ENCODE measurements at places on chromosomes 3 and 15.

DNA sequence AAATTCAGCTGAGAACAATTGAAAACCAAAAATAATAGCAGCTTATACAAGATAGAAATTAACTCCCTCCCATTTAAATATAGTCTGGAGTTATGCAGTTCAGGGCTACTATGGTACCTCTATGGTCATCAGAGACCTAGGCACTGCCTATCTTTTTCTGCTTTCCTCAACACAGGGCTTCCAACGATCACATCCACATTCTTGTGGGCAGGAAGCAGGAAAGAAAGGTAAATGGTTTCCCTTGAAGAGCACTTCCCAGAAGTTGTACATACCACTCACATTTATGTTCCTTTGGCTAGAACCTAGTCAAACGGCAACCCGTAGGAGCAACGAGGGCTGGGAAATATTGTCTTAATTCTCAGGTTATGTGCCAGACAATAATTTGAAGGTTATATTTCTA lies 197.7 kb upstream of the PRICKLE2 start:
- DNase-seq = no peak

DNA sequence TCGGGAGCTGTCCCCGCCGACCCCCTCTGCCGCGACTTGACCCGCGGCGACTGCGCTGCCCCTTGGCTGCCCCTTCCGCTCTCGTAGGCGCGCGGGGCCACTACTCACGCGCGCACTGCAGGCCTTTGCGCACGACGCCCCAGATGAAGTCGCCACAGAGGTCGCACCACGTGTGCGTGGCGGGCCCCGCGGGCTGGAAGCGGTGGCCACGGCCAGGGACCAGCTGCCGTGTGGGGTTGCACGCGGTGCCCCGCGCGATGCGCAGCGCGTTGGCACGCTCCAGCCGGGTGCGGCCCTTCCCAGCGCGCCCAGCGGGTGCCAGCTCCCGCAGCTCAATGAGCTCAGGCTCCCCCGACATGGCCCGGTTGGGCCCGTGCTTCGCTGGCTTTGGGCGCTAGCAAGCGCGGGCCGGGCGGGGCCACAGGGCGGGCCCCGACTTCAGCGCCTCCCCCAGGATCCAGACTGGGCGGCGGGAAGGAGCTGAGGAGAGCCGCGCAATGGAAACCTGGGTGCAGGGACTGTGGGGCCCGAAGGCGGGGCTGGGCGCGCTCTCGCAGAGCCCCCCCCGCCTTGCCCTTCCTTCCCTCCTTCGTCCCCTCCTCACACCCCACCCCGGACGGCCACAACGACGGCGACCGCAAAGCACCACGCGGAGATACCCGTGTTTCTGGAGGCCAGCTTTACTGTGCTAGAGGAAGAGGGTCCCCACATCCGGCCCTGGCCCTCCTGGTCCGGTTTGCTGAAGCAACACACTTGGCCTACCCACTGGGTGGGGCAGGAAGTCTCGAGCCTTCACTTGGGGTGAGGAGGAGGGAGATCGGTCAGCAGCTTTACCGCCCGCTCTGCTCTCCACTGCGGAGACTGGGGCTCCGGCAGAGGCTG lies at the start of gene RASSF1:
RASSF1 (minus strand) TSS at position 389 of the 882 bp plus-strand sequence; CDS start at position 358, 31 bp downstream.
- no peak for DNase-seq

DNA sequence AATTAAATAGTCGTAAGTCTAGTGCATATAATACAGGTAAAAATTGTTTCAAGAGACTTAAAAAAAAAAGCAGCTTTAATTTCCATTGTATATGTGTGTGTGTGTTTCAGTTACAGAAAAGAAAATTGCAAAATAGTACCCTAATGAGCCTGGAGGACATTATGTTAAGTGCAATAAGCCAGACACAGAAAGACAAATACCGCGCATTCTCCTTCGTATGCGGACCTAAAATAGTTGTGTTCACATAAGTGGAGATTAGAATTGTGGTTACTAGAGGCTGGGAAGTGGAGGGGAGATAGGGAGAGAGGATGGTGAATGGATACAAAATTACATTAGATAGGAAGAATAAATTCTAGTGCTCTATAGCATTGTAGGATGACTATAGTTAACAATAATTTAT lies 3.6 kb downstream of the MESD start:
- no peak for DNase-seq

DNA sequence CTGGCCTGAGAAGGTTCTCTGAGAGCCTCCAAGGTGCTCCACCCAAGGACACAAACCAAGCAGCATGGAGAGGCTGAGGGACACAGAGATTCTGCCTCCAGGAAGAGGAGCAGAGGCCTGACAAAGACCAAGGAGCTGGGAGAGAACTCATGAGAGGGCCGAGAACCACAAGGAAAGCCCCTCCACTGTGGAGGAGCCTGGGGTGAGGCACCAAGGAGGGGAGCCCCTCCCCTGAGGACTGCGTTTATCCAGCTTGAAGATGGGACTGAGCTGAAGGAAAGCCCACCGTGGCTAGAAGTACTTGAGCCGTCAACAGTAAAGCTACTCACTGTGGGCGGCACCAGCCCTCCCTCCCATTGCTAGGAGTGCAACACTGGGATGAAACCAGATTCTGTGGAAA lies 63.1 kb upstream of the MEF2A start:
- DNase-seq = no peak

DNA sequence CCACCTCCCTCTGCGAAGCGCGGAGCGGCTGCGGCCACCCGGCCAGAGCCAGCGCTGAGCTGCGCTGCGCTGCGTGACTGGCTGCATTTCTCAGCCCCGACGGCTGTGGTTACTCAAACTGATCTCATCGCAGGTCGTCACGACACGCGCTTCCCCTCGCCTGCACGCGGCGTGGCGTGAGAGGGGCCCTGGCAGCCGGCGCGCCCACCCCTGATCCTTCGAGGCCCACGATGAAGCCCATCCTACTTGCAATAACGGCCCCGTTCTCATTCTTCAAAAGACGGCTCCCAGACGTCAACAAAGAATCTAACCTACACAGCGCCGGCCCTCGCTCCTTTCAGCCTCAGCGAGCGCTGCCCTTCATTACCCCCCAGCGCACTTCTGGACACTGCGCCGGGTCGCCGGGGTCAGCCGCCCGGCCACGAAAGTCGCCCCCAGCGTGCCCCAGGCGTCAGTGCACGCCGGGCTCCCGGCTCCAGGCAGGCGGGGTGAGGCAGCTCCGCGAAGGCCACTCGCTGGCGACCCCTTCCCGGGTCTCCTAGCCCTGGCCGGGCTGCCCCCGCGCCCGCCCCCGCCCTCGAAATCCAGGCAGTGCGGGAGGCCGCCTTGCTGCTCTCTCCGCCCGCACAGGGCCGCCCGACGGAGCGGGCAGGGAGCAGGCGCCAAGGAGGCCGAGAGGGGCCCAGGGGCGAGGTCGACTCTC lies 9.9 kb upstream of the LEKR1 start:
- DNase-seq = no peak

DNA sequence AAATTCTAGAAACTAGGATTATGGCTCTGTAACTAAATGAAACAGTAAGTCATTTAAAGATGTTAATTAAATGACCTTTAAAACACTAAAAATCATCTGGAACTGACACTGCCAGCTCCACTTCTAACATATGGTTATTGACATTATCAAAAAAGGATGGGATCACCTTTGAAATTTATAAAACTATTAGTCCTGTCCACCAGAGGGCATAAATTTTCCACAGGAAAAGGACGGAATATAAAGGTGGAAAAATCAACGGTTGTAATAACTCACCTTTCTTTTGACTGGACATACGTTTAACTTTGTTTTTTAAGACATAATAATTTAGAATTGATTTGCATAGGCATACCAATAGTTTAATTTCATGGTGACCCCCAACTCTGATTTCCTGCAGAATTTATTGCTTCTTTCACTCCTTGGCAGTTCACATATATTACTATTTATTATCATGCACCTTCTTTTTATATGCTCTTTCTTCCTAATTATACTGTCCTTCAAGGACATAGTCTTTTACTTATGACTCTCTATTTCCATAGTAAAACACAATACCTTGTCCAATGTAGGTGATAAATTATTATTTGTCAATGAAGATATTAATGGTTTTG lies 345.7 kb downstream of the CADM2 start:
- DNase-seq = no peak

DNA sequence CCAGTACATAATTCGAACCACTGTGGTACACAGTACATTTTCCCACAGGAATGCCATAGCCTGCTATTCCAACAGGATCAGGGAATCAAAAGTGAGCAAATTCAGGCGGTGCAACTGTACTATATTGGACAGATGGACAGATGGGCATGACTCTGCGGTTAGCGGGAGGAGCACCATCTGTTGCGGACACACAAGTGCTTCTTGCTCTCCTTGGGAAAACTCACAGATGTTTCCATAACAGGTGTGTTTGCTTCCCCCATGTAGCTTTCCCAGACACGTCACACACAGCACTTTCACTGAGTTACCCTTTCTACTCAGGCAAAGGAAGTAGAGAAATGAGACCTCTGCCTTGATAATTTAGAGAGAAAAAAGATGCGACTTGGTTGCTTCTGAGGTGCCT lies 325.1 kb upstream of the THBS1 start:
- no peak for DNase-seq

DNA sequence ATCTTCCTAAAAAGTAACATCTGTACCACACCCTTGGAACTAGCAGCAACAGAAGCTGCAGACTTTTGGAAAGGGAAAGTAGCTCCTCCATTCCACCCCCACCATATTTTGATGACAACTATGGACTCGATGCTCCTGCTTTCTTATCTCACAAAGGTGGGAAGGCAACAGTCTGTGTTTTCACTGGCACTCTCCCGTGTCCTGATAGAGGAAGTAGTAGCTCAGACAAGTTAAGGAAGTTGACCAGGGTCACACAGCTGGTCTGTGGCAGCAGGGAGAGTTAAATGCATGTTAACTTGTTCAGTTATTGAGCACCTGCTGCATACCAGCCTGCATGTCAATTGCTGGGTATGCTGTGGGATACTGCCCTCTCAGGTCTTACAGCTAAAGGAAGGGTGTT lies 33.1 kb downstream of the BHLHE40 start:
- DNase-seq = no peak

DNA sequence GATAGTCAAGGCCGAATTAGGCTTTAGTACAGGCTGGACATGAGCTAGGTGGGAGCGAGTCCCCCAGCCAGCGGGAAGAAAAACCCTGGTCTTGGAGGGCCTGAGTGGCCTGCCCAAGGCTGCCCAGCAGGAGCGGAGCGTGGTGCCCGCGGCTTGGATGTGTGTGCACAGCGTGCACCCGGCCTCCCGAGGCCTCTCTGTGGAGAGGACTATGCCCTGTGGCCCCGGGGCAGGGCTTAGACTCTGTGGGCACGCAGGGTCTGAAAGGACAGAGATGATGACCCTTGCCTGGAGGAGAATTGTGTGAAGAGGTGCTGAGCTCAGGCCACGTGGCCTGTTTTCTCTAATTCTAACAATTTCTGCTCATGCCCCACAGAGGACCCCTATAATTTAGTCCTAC lies 124.6 kb upstream of the IQSEC1 start:
- no peak for DNase-seq

- peak; percentile 52 for DNase-seq
Observed at GRCh38 chr15:75042730-75043508, 19.5 kb downstream of the PPCDC start.

GRCh38 chr15:78808550-78808949 lies 2.7 kb downstream of the ADAMTS7 start:
- DNase-seq = no peak

- no peak for DNase-seq
Observed at GRCh38 chr3:34140616-34141015, 342.2 kb downstream of the PDCD6IP start.

DNA sequence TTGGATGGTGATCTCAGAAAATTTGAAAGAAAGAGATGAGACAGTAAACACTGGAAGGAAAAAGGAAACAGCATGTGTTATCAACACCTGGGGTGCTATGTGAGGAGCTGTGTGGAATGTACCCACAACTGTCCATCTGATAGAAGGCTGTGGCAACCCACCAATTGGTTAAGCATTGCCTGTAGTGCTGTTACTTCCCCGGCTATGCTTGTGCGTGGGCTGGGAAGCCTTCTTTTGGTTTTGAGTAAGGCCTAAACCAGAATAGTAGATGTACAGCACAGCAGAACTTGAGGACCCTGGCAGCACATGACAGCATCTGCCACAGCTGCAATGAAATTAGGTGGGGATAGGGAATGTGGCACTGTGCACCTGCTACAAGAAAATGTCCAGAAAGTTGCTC lies 184.5 kb downstream of the FHIT start:
- no peak for DNase-seq

- DNase-seq = no peak
Observed at GRCh38 chr3:39156421-39156820, 3.0 kb upstream of the CSRNP1 start.

DNA sequence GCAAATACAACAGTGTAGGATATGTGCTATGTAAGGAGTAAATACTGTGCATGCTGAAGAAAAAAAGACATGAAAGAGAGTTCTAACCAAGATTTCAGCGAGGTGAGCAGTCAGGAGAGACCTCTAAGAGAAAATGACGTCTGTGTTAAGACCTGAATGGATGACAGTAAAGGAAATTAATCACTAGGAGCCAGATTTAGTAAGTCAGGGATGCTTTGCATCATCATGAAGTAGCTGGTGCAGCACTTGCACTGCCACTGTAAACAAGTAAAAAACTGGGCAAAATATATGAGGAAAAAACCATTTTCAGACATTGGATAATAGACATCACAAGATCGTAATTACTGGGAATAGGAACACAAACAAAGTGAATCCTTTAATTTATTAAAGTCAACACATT lies 32.6 kb downstream of the RTP4 start:
- DNase-seq = no peak

- no peak for DNase-seq
Observed at GRCh38 chr3:187810021-187810446, 64.8 kb upstream of the BCL6 start.

GRCh38 chr3:81910244-81910852 lies 148.9 kb upstream of the GBE1 start:
- DNase-seq = no peak

DNA sequence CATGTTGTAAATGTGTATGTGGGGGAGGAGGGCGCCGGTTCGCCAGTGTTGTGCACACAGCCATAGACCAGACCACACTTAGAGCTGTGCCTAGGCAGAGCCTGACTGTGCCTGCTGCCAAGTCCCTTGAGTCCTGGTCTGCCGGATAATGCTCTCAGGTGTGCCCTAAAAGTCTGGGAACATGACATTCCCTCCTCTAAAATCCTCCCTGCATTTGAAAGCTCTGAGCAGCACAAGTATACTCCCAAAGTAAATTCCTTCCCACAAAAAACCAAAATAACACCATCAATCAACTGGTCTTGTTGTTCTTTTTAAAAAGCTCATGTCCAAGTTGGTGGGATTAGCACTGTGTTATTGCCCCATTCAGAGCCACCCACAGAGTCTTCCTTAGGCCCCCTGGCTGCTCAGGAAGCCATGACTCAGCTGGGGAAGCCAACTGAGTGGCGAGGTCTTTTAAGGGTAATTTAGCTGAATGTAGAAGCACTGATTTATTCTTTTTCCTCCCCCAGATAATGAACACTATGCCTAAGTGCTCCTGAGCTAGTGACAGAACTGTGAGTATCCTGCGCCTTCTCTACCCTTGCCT lies 147.8 kb upstream of the MCTP2 start:
- DNase-seq = no peak

- no peak for DNase-seq
Observed at GRCh38 chr3:176590722-176591121, 606.6 kb downstream of the TBL1XR1 start.

GRCh38 chr3:21752749-21753347 lies 1.8 kb upstream of the ZNF385D start:
- no peak for DNase-seq
